ENCODE measurements at places on chromosomes 1 and 21.
A peak's percentile ranks its signal among the peaks of the same experiment; 100 is the strongest.

- DNase-seq, result peak; percentile 2
These were observed 83.3 kb downstream of the ZFYVE9 start for GRCh38 chr1:52225174-52225573.

- DNase-seq, result no peak
These were observed 881.5 kb downstream of the BRINP3 start for GRCh38 chr1:189596197-189596596.

- DNase-seq, result no peak
These were observed 50.8 kb downstream of the FAM78B start for GRCh38 chr1:166116026-166116425.

DNA sequence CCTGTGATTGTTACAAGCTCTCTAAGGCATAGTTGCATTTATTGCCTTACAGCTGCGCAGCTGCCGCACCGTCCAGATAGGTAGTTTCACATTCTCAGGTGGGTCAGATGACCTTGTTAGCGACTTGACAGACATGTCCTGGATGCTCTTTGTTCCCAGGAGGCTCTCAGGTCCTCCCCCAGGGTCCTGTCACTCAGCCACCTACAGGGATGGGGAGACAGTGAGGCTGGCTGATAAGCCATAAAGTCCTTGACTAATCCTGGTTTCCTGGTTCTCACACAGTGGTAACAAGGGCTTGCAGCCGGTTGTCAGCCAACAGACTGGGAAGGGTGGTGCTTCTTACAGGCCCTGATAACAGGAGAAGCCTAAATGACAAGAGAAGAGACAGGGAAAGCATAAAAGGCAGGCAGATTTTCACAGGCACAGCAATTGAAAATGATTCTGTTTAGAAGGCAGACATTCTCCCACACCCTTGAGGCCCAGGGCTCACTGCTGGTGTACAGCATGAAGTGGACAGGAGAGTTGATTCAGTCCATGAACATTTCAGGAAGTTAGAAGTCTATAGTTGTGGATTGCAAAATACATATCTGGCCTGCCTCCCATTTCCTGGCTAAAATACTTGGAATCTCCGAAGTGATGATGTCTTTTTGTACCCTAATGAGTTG, 2.9 kb downstream of the ARF1 start:
- DNase-seq, result no peak

- DNase-seq, result no peak
These were observed 7.8 kb upstream of the TMEM201 start for GRCh38 chr1:9580942-9581341.

GRCh38 chr1:174497478-174497877, 49.7 kb downstream of the GPR52 start:
- DNase-seq, result peak; percentile 6

GRCh38 chr1:233114159-233114558, 163.7 kb downstream of the NTPCR start:
- no peak for DNase-seq

DNA sequence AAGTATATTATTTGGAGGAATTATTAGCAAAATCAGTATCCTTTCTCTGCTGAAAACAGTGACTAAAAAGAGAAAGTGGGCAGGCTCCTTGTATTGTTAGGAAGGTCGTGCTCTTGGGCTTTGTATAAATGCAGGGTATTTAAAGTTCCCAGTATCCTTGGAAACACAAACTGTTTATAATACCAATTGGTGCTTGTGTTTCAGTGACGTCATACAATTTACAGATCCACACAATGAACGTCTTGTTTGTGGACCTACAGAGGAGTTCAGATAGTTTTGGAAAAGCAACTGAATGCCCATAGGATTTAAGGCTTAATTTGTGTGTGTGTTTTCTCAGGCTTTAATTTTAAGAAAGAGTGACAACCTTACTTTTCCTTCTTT, 168.2 kb downstream of the RASAL2 start:
- DNase-seq, result peak; percentile 45

DNA sequence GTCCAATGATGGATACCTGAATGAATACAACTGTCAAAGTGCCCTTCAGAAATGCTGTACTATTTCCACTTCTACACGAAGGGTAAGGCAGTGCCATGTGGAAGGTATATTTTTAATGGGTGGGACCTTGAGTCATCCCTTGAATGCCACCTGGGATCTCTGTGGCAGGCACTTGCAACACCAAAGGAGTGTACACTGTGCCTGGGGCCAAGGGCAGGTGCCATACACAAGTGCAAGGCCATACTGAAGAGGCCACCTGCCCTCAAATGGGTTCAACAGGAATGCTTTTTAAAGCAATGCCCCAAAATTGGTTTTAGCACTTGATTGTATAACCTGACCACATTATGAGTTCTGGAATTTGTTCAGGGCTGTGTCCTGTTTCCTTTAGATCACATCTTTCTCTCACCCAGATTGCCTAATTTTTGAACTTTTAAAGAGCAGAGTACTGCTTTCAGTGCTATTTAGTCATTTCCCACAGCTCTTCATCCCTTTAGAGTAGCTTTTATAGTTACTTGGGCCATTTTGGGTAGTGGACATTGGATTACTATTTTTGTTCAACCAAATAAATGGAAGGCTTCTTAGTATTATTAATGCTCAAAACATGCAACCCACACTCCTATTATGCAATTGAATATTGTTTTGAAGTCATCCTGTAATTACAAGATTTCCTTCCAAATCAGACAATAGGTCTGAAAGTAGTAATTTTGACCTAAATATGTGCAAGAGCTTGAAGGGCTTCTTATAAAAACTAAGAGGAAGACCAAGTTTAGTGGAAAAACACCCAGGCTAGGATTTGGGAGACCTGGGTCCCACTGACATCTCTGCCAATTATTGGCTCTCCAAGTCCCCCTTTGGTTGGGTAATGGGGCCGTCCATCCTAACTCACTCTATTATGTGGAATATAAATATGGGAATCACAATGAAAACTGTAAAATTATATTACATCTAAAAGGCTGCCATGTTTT, 57.2 kb downstream of the LEPR start:
- DNase-seq, result no peak

GRCh38 chr1:61865646-61866220, 123.5 kb downstream of the PATJ start:
- peak; percentile 7 for DNase-seq

DNA sequence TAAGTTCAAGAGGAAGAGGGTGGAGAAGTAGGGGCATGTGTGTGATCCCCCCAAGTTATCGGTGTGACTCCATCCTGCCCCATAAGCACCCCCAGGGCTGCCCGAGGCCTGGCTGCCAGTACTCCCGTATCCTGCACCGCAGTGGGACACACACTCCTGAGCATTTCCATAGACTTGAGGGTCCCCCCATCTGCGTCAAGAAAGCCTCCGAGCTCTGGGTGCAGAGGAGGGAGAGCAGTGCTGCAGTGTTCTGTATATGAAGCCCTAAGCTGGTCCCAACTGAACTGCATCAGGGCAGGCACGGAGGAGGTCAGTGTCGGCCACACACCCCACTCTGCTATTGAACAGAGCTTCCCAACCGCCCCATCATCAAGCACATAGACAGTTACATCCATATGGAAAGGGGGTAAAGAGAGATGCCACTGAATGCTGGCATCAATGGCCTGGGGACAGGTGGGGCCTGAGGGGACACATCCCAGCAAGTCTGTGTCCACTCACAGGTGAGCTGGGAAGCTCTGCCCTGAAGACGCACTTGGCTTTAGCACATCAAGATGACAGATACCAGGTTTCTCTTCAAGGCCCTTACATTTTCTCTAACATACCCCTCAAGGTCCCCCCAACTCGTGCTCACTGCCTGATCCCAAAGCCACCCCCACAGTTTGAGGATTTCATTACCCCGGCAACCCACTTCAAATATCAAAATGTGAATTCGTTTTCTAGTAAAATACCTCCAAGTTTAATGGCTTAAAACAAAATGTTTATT, 64.3 kb downstream of the EVA1C start:
- DNase-seq, result no peak

DNA sequence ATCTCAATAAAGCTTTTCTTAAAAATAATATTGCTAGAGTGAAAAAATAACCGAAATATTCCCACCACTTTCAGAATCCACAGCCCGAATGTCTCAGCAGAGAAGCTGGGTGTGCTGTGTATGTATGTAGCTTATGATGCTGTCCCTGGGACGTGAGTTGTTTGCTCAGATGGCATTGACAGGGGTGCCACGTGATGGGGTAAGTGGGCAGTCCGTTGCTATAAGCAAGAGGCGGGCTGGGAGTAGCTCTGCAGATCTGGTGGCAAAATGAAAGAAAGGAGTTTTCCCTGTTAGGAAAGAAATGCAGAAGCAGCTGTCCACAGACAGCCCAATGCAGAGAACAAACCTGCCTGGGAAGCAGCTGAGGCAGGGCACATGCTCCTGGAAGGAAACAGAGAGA, 3.8 kb upstream of the FAM20B start:
- DNase-seq, result peak; percentile 85

DNA sequence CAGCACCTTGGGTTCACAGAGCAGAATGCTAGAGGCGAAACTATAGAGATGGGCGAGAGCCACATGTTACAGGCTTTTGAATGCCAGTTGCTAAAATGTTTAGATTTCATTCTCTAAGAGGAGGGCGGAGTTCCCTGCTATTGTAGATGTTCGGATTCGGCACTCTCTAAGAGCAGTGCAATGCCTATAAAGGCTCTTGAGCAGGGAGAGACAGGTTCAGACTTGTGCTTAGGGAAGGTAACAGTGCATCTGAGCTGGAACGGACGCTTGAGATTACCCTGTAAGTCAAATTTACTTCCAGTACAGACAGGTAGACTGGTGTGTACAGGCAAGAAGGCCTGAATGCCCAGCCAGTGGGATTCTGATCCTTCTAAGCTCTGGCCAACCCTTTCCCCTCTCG, 15.3 kb downstream of the LURAP1 start:
- peak; percentile 67 for DNase-seq

DNA sequence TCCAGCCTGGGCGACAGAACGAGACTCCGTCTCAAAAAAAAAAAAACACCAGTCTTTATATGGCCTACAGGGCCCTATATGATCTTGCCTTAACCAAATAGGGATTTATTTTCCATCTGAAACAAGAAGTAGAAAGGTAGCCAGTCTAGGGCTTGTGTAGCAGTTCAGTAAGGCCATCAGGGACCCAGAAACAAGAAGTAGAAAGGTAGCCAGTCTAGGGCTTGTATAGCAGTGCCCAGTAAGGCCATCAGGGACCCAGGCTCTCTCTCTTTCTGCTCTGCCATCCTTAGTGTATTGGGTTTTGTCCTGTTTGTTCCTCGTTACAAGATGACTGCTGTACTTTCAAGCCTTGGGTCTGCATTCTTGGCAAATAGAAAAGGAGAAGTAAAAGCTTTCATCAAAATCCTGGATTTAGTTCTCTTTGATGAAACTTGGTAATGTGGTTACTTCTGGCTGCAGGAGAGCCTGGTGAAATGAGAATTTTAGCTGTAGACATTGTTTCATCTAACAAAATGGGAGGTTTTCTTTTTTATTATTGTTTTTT, 46.1 kb downstream of the PKN2 start:
- DNase-seq, result no peak

- no peak for DNase-seq
These were observed 5.3 kb upstream of the MOB3C start for GRCh38 chr1:46621930-46622329.

DNA sequence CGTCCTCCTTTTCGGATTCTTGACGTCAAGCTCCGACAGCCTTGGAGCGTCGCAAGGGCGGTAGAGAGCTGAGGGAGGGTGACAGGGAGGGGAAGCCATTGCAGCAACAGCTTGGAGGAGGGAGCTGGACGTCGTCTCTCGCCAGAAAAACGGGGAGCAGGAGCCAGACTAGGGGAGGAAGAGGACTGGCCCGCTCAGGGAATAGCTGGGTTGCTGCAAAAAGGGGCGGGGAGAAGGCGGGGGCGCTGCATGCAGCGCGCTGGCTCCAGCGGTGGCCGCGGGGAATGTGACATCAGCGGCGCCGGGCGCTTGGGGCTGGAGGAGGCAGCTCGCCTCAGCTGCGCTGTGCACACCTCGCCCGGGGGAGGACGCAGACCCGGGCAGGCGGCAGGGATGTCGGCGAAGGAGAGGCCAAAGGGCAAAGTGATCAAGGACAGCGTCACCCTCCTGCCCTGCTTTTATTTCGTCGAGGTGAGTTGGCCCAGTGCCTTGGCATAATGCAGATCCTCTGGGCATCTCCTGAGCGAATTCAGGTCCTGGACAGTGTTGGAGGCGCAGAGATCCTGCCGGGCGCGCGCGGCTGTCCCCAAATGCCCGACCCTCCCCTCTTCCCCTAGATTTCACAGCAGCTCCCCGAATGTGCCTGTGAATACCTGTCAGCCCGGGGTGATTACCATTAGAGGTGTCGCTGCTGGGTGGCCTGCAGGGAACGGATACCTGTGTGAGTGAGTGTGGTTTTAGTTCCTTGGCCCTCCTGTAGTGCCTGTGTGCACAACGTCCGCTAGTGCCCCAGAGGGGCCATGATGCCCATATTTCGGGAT, at the start of gene PLPPR4:
Gene PLPPR4 (plus strand): TSS at position 292 of the 821 bp plus-strand sequence. CDS start 102 bp downstream, at position 394.
- DNase-seq, result peak; percentile 46

DNA sequence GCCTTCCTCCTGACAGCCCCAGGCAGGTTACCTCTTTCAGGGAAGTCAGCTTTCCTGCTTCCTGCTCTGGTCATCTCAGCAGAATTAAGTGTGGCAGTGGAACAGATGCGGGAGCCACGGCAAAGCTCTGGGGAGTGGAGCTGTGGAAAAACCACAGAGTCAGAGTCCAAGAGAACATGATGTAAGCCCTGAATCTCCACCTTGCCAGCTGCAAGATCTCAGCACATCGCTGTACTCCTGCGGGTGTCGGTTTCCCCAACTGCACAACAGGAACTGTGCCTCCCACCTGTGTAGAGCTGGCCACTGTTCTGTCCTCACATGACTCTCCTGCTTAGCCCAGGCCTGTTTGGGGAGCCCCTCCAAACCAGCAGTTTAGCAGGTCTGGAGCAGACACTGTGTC, 123.7 kb downstream of the MATN1 start:
- no peak for DNase-seq

- DNase-seq, result no peak
These were observed 21.3 kb upstream of the NPHP4 start for GRCh38 chr1:6013491-6013890.

DNA sequence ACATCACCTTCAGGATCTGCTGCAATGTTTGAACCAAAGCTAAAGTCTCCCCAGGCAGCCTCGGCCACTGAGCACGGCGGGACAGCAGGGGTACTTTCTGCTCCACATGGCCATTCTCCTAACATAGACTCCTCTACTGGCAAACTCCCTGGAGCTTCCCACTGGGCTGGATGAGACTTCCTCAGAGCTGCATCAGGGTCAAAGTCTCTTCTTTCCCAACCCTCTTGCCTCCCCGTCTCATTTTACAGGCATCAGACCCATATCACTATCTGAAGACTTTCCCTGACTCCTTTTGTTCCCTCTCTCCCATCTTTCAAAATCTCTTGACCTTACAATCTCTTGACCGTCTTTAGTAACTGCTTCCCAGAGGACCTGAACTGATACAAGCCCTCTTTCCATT, 42.2 kb upstream of the KIRREL1 start:
- no peak for DNase-seq

GRCh38 chr1:221503268-221503667, 238.6 kb downstream of the DUSP10 start:
- DNase-seq, result no peak

DNA sequence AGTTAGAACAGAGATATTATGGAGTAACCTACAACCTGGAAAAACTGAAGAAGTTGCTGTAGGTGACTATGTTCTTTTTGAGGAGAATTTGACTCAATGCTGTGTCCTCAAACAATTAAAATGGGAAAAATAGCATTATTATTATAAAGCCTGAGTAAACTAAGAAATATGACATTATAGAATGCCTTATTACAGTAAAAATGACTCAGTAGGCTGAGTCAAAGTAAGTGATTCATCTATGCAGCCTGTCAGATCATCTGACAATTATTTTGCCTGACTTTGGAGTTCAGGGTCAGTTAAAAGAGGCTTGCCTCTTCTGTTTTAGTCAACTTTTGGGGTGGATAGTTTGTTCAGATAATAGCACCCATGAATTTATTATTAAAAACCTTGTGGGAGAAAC, 150.8 kb upstream of the PTGFR start:
- DNase-seq, result no peak

GRCh38 chr21:23475281-23476219, 2131.7 kb downstream of the MRPL39 start:
- DNase-seq, result peak; percentile 88
